ENCODE measurements at places on chromosomes 16 and 17. TPM values are rescaled to one million over a fixed set of nuclear protein-coding genes. Genes with fewer than 3 reads are reported as not detected.

SPATA32 gene
- total RNA-seq: not detected

MSI2 gene
- 34.1 TPM for total RNA-seq

SP6 gene
- total RNA-seq: 4.9 TPM

XPO6 gene
- total RNA-seq: 232 TPM

C17orf50 gene
- not detected for total RNA-seq

HSF4 gene
- 96.5 TPM for total RNA-seq

CASKIN1 gene
- total RNA-seq: not detected

PLD6 gene
- total RNA-seq: 0.75 TPM

C1QTNF1 gene
- 5.4 TPM for total RNA-seq

USP43 gene
- total RNA-seq: 24.1 TPM

ABCA8 gene
- total RNA-seq: 25.1 TPM

ALDH3A2 gene
- 96.5 TPM for total RNA-seq

KRTAP4-5 gene
- total RNA-seq: not detected

LGALS9B gene
- total RNA-seq: 55.3 TPM

ZNF624 gene
- 11.1 TPM for total RNA-seq

LPO gene
- total RNA-seq: not detected

CPNE7 gene
- 0.79 TPM for total RNA-seq

MT1F gene
- total RNA-seq: 26.6 TPM

SLFN5 gene
- total RNA-seq: 14.0 TPM

CIBAR2 gene
- total RNA-seq: not detected

FBXW10 gene
- not detected for total RNA-seq

CHD9NB gene
- not detected for total RNA-seq

KRT17 gene
- total RNA-seq: 37.6 TPM

APOBR gene
- 96.9 TPM for total RNA-seq

CCL5 gene
- 12.8 TPM for total RNA-seq

KRT12 gene
- total RNA-seq: 3.8 TPM

SAMD14 gene
- not detected for total RNA-seq

PIK3R6 gene
- not detected for total RNA-seq

CDRT4 gene
- 2.2 TPM for total RNA-seq

Measured in transverse colon (tissue), 4 donors.